PC-3 (cell line): ENCODE measurements at places on chromosomes 6 and 20. TPM values are rescaled to one million over a fixed set of nuclear protein-coding genes. Genes with fewer than 3 reads are reported as not detected.

The E2F1 gene
- total RNA-seq: 63.7 and 72.2 TPM in 2 replicates

The NR2E1 gene
- total RNA-seq: 0.07 TPM in 1 of 2 replicates, not detected in the other

GRCh38 chr20:50695135-50695872 lies 4.0 kb upstream of the RIPOR3 start:
- H3K27me3 ChIP-seq: no peaks in the 10 kb centered on the region
- no peaks in the 10 kb centered on the region for H3K36me3 ChIP-seq

- H3K36me3 ChIP-seq: peaks cover 4% of the 10 kb centered on the region; the same call in 1 of the 2 replicates
- peak within 1 kb of the TSS; percentile 82 for H3K27ac ChIP-seq
- DNase-seq: peak; percentile 59
- peak within 1 kb of the TSS; percentile 75 for H3K4me3 ChIP-seq
- peaks cover 26% of the 10 kb centered on the region for H3K4me1 ChIP-seq
Measured at GRCh38 chr6:33313709-33314514, at the start of gene TAPBP. Gene TAPBP (minus strand): TSS chr6:33314078. CDS start chr6:33314041, 37 bp downstream.

DNA sequence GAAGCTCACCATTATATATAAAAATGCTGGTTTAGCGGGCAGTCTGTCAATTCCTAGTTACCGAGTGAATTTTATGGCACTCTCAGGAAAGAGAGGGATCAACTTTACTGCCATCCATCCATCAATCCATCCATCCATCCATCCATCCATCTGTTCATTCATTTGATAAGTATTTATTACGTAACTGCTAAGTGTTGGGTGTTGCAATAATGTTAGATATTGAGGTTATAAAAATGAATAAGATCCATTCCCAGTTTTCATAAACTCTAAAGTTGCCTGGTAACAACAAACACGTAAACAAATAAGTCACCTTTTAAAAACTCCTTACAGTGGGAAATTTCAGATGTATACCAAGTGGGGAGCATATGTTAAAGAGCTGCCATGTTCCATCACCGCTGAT lies 36.8 kb downstream of the SASH1 start:
- H3K4me1 ChIP-seq: no peaks in the 10 kb centered on the region
- no peaks in the 10 kb centered on the region for H3K27me3 ChIP-seq
- no peak for DNase-seq
- no peak overlapping the region for H3K4me3 ChIP-seq
- H3K36me3 ChIP-seq: no peaks in the 10 kb centered on the region
